Spleen (tissue), 13 donors: ENCODE measurements at places on chromosomes 7 and 10. TPM values are rescaled to one million over a fixed set of nuclear protein-coding genes. Genes with fewer than 3 reads are reported as not detected.

Gene CTAGE8
- 1.5 TPM for total RNA-seq

Gene GIMAP6
- total RNA-seq: 75.5 TPM

Gene LIPK
- not detected for total RNA-seq

Gene NOLC1
- total RNA-seq: 37.2 TPM

Gene BNIP3
- 17.7 TPM for total RNA-seq

Gene GPR141
- total RNA-seq: 37.4 TPM

Gene ADAM12
- total RNA-seq: 1.4 TPM
